ENCODE measurements at places on chromosomes 7 and 10. TPM values are rescaled to one million over a fixed set of nuclear protein-coding genes. Genes with fewer than 3 reads are reported as not detected.

TRIM50 gene
- not detected for total RNA-seq

LIPK gene
- total RNA-seq: not detected

FAM185A gene
- total RNA-seq: 28.9 TPM

CHCHD3 gene
- 26.2 TPM for total RNA-seq

CFAP46 gene
- not detected for total RNA-seq

FFAR4 gene
- not detected for total RNA-seq

ZKSCAN5 gene
- total RNA-seq: 4.4 TPM

RNLS gene
- 12.1 TPM for total RNA-seq

SPAM1 gene
- not detected for total RNA-seq

AGR3 gene
- not detected for total RNA-seq

RET gene
- not detected for total RNA-seq

TMEM213 gene
- total RNA-seq: not detected
